Activated CD4-positive, alpha-beta memory T cell treated with anti-CD3 and anti-CD28 coated beads, Interleukin-2, amount 10 ng/mL, durations not matched to agents 7 days and 5 days (primary cell): ENCODE measurements at places on chromosomes 7 and 10. TPM values are rescaled to one million over a fixed set of nuclear protein-coding genes. Genes with fewer than 3 reads are reported as not detected.

DNA sequence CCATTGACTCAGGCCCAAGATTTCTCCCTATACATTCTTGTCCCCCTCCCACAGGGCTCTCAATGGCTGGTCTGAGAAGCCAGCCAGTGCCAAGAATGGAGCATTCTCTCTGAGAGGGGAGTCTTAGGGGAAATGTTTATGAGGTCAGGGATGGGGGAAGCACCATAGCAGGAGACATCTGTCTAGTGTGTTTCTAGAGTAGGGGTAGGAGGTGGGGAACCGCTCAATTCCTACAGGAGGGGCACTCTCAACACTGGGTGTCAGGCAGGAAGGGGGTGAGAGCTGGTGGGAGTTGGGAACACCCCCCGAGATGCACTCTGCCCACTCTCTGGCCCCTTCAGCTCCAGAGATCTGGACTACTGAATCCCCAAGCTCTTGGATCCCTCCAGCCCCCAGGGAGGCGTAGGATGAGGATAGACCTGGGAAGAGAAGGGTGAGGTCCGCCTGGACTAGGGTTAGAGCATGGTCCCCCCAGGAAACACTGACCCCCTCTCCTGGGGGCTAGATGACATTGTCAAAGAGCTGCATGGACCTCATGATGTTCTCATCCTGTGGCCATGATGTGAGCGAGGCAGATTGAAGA lies 8.7 kb upstream of the OGA start:
- H3K36me3 ChIP-seq: peaks cover 2% of the 10 kb centered on the region
- H3K27me3 ChIP-seq: no peaks in the 10 kb centered on the region
- H3K4me3 ChIP-seq: no peak overlapping the region
- DNase-seq: no peak
- peaks cover 28% of the 10 kb centered on the region for H3K4me1 ChIP-seq

DNA sequence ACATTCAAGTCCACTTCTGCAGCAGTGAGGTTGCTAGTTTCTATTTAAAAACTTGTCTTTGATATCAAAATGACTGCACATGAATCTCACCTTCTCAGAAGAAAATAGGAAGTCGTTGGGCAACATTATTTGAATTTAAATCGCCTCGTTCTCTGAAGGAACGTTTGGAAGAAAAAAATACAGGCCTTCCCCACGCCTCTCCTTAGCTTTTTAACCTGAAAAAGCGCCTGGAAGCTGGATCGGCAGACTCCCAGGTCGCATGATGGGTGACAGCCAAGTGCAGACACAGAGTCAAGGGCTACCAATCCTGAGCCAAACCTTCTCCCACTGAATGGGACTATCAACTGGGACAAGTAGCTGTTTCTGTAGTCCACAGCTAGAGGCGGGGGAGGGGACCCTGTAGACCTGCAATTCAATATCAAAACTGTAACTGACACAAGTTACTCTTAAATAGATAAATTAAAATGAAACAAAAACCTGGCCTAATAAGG lies 2.2 kb downstream of the FAM53B start:
- H3K4me1 ChIP-seq: peaks cover 67% of the 10 kb centered on the region
- H3K4me3 ChIP-seq: peak overlapping the region; percentile 95
- no peak for DNase-seq

VWDE gene
- 6.6 TPM for total RNA-seq

GRCh38 chr7:94354953-94355352 lies 39.7 kb upstream of the COL1A2 start:
- no peak for DNase-seq
- H3K27ac ChIP-seq: no peak overlapping the region
- no peaks in the 10 kb centered on the region for H3K4me1 ChIP-seq
- H3K36me3 ChIP-seq: no peaks in the 10 kb centered on the region
- H3K27me3 ChIP-seq: peaks cover 2% of the 10 kb centered on the region
- no peak overlapping the region for H3K4me3 ChIP-seq

DNA sequence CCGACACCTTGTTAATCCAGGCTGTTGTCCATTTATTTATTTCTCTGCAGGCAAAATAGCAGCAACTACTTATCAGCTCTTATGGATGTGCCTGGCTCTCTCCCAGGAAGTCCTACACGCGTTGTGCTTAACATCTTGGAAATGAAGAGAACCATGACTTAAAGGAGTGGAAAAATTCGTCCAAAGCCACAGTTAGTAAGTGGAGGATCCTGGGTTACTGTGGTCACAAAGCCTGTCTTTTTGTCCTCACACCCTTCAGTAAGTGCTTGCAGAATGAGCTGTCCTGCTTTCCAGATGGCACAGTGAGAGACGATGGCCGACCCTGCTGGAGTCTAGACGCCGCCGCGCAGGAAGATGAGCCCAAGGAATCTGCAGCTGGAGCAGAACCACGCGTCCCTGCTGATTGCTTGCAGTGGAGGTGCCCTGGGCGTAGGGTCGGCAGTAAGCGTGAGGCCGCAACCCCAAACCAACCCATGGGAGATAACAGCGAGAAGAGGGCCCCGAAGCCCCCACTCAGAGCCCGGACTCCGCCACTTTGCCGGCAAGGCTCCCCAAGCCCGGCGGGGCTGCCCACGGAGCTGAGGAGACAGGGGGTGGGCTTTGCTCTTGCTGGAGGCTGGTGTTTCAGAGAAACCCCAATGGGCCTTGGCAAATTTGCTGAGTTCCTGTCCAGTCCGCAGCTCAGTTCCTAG lies 178.6 kb downstream of the CXCL12 start:
- H3K4me3 ChIP-seq: no peak overlapping the region
- H3K27ac ChIP-seq: no peak overlapping the region
- no peaks in the 10 kb centered on the region for H3K27me3 ChIP-seq

NOM1 gene
- 22.8 TPM for total RNA-seq

MBLAC1 gene
- 4.1 TPM for total RNA-seq

DNA sequence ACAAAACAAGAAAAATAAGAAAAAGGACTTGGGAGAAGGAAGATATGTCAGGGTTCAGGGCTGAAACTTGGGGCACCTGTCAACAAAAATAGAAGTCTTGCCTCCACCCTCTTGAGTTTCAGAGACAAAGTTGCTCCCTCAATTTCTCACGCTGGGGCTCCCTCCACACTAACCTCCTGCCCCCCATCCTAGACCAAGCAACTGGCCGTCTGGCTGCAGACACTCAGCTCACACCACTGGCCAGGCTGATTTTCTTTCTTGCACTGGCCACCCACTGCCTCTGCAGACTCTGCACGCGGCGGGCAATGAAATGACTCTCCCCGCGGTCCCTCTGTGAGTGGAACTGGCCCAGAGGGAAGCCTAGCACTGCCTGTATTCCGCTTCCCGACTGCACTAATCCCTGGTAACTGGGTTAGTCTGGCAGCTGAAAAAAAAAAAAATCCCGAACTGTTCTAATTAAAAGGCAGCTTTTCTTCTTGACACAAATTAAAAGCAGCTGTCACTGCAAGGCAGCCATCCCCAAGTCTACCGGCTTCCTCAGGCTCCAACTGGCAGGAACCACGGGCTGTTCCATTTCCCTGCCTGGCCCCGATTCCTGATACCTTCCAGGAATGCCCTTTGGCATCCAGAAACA lies 83.5 kb downstream of the SPDYE5 start:
- no peak overlapping the region for H3K4me3 ChIP-seq
- DNase-seq: no peak
- no peaks in the 10 kb centered on the region for H3K36me3 ChIP-seq
- no peak overlapping the region for H3K27ac ChIP-seq
- H3K27me3 ChIP-seq: no peaks in the 10 kb centered on the region

DNA sequence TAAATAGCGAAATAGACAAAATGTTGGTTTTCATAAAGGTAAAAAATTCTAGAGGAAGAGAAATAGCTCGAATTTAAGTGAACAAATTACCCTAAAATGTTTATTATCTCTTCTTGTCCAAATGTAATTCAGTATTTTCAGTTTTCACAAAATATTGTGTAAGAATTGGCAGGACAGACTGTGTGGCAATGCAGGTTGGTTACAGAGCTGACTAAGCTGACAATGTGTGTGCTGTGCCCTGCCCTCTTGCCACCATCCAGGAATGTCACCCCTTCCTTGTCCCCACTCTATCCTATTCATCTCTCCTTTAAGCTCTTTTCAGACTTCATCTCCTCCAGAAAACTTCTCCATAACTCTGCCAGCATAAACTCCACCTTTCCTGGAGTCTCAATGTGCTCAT lies 46.1 kb downstream of the COL28A1 start:
- no peak overlapping the region for H3K27ac ChIP-seq
- H3K4me3 ChIP-seq: no peak overlapping the region
- H3K27me3 ChIP-seq: peaks cover 3% of the 10 kb centered on the region
- DNase-seq: no peak
- no peaks in the 10 kb centered on the region for H3K36me3 ChIP-seq

FAM204A gene
- total RNA-seq: 56.5 TPM

GRCh38 chr10:132883391-132883881 lies 58.9 kb downstream of the CFAP46 start:
- H3K27me3 ChIP-seq: no peaks in the 10 kb centered on the region
- no peak overlapping the region for H3K27ac ChIP-seq
- no peaks in the 10 kb centered on the region for H3K4me1 ChIP-seq

ADGRA1 gene
- total RNA-seq: not detected

DNA sequence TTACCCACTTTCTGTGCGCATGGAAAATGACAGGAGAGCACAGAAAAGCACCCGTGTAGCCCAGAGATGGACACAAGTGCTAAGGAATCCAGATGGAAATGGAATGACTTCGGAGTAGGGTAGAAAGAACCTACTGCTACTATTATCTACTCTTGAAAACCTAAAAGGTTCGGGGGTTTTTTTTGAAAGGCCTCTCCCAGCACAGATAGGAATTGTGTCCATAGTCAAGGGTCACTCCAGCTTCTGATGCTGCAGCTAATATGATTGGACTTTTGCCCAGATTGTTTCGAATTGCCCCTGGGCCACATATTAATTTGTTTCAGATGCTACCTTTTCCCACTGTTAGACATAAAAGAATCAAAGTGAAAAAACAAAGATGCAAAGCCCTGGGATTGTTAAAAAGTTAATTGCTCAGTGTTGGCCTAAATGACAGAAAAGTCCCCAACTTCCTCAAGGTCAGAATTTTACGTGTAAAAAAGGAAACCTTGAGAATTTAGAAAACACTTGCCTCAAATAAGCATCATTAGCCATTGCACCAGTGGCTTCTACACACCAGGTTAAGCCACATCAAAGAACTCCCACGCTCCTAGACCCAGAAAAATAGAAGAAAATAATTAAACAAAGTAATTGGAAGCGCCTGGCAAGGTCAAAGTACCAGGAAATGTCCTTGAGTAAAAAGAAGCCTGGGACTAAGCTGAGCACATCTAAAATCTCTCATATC lies 40.8 kb upstream of the INSIG1 start:
- no peak overlapping the region for H3K4me3 ChIP-seq
- no peak overlapping the region for H3K27ac ChIP-seq
- H3K36me3 ChIP-seq: no peaks in the 10 kb centered on the region
- DNase-seq: no peak
- H3K27me3 ChIP-seq: peaks cover 26% of the 10 kb centered on the region

NOC3L gene
- 18.6 TPM for total RNA-seq

- H3K36me3 ChIP-seq: no peaks in the 10 kb centered on the region
- no peaks in the 10 kb centered on the region for H3K27me3 ChIP-seq
- DNase-seq: no peak
- H3K4me3 ChIP-seq: no peak overlapping the region
Measured at GRCh38 chr7:93018716-93019115, 99.1 kb downstream of the SAMD9 start.

PIK3AP1 gene
- 5.7 TPM for total RNA-seq
